Activated T-helper 1 cell treated with Interleukin-2 at 50 U/mL for 16 hours (primary cell): ENCODE measurements at places on chromosomes 2 and 18.

- no peak for DNase-seq
These were observed 25.7 kb downstream of the TUBB6 start for GRCh38 chr18:12333506-12334290.

- DNase-seq, result no peak
These were observed 100.2 kb downstream of the TNS1 start for GRCh38 chr2:217902379-217903141.

- DNase-seq, result no peak
These were observed 209.6 kb upstream of the PIK3C3 start for GRCh38 chr18:41745166-41746049.

DNA sequence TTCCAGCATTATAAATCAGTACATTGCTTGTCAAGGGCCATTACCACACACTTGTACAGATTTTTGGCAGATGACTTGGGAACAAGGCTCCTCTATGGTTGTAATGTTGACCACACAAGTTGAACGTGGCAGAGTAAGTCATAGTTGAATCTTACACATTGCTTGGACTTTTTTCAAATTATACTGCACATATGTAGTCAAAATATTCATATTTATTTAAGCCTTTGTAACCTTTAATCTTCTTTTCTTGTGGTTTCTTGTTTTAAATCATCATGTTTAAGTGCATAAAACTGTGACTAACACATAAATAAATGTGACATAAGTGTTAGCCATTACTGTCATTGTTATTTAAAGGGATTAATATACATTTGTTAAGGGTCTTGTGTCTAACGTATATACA, 52.1 kb upstream of the EPB41L5 start:
- no peak for DNase-seq

GRCh38 chr2:201136889-201137321, 20.9 kb downstream of the CFLAR start:
- DNase-seq, result no peak

DNA sequence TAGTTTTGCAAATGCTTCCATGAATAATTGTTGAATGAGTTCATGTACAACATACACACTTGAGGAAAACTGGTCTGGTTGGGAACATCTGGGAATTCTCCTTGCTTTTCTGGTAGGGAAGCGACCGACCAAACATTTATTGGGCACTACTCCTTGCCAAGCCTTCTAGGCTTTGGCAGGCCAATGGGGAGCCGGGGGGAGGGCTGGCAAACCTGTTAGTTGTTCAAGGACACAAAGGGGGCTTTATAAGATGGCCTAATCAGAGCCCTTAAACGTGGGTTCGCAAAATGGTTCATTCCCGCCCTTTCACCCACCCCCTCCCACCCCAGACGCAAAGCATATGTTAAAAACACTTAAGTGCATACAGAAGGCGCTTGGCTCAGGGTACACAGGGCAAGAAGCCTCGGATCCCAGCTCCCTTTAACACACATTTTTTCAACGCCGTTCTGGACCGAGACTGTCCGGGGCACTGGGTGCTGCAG, 844 bp upstream of the VSNL1 start:
- DNase-seq, result no peak

GRCh38 chr2:69559442-69560146, 83.9 kb downstream of the AAK1 start:
- DNase-seq, result no peak

- no peak for DNase-seq
These were observed 942.9 kb upstream of the KLHL29 start for GRCh38 chr2:22442051-22442450.

DNA sequence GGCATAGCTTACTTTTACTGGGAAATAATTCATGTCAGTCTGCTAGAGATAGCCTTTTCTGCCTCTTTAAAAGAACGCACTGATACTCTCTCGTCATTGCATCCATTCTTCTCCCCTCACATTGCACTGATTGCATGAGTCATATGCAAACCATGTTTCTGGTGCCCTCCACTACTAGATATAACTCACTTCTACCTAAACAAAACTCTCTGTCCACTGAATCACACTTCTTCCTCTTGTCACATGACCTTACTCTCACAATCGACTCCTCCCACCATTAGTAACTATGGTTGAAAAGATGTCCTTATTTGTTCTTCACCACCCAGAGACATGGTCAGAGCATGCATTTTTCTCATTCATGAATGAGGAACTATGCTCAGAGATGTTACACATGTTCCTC, 158.0 kb downstream of the CSRNP3 start:
- DNase-seq, result no peak

- DNase-seq, result no peak
These were observed 99.5 kb upstream of the MAP3K20 start for GRCh38 chr2:172976116-172976515.

DNA sequence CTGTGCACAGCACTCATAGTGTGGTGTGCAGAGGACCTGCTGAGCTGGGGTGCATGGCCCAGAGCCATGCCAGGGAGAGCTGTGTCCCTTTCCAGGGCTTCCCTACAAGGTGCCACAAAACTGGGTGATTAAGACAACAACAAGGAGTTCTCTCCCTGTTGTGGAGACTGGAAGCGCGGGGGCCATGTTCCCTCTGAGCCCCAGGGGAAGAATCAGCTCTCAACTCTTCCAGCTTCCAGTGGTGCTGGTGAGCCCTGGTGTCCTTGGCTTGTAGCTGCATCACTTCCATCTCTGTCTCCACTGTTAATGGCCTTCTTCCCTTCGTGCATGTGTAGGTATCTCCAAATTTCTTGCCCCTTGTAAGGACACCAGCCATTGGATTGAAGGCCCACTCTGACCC, 73.3 kb downstream of the CABLES1 start:
- no peak for DNase-seq

GRCh38 chr2:223197046-223197445, 145.1 kb downstream of the KCNE4 start:
- no peak for DNase-seq

DNA sequence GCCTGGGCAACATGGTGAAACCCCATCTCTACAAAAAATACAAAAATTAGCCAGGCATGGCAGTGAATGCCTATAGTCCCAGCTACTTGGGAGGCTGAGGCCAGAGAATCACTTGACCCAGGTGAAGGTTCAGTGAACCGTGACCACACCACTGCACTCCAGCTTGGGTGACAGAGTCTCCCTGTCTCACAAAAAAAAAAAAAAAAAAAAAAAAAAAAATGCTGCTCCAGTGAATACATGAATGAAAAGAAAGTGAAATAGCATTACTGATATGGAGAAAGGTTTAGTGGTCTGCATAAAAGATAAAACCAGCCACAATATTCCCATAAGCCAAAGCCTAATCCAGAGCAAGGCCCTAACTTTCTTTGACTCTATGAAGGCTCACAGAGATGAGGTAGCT, 44.5 kb downstream of the METTL8 start:
- DNase-seq, result no peak

- no peak for DNase-seq
These were observed 600.5 kb upstream of the SYT4 start for GRCh38 chr18:43877616-43878321.
